ENCODE measurements at places on chromosomes 3 and 15. TPM values are rescaled to one million over a fixed set of nuclear protein-coding genes. Genes with fewer than 3 reads are reported as not detected.

Gene RTP4
- 0.21 TPM for polyA plus RNA-seq

- DNase-seq, result peak; percentile 57
Measured at GRCh38 chr3:196968233-196969133, at the start of gene PIGZ. TSS of gene PIGZ (minus strand) at chr3:196968833. CDS start at chr3:196952031, 16,802 bp downstream.

GRCh38 chr3:125214738-125215137 lies 2.2 kb upstream of the SLC12A8 start:
- no peak for DNase-seq

Gene FAM107A
- polyA plus RNA-seq, result 1.2 TPM

GRCh38 chr3:58897646-58898045 lies 152.2 kb downstream of the CFAP20DC start:
- DNase-seq, result peak; percentile 87

- peak; percentile 15 for DNase-seq
Measured at GRCh38 chr3:149095487-149095886, 9.2 kb upstream of the HLTF start.

DNA sequence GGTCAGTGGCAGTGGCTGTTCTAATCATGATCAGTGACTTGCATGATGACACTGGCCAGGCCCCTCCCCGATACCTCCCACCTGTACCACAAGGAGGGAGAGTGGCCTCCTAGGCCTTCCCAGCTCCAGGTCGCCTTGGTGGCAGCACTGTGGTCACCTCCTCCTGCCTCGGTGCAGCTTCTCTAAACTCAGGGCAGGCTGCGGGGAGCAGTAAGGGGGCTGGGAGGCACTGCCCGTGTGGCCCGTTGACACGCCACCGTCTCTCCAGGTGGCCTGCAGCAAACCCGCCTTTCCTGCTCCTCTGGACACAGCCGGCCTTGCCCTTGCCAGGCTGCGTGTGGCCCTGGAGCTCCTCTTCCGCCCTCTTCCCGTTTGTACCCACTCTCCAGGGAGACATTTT lies 184.1 kb downstream of the XXYLT1 start:
- DNase-seq, result no peak

- no peak for DNase-seq
Measured at GRCh38 chr15:73732930-73733329, 20.2 kb downstream of the INSYN1 start.

- no peak for DNase-seq
Measured at GRCh38 chr3:45773714-45774449, 22.5 kb downstream of the SLC6A20 start.

Gene FAM240A
- polyA plus RNA-seq, result 0.21 TPM

Gene CSPG5
- 2.3 TPM for polyA plus RNA-seq

- DNase-seq, result no peak
Measured at GRCh38 chr3:143532091-143532490, 316.2 kb downstream of the SLC9A9 start.

DNA sequence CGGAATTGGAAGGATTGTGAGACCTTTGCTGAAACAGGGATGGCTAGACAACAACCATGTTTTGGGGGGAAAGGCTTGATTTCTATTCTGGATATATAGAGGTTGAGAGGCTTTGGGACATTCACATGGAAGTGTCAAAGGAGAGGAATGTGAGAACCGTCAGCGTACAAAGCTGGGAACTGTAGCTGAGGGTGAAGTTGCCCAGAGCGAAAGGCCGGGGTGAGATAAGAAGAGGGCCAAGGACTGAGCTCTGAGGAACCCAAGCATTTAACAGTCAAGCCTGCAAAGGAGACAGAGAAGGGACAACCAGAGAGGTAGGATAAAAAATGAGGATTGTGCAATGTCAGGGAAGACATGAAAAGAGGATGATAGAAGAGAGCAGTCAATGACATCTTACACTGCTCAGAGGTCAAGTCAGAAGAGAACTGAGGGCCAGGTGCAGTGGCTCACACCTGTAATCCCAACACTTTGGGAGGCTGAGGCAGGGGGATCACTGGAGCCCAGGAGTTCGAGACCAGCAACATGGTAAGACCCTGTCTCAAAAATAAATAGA lies 41.5 kb upstream of the RAF1 start:
- DNase-seq, result no peak

GRCh38 chr3:107574650-107575049 lies 51.9 kb downstream of the BBX start:
- DNase-seq, result peak; percentile 48

DNA sequence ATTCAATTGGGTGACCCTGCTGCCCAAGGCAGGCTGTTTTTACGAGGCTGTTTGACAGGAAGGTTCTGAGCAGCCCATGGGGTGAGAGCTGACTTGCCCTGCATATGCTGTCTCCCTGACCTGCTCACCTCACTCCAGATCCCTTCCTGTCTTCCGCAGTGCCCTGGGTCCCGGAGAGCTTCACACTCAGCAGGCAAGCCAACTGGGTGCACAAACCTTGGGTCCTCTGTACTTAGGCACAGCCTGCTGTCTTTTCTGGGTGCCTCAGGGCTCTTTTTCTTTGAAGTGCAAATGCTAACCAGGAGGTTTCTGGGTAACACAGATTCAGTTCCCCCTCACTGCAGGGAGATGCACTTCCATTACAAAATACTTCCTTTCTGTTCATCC lies 32.8 kb downstream of the ZXDC start:
- no peak for DNase-seq

DNA sequence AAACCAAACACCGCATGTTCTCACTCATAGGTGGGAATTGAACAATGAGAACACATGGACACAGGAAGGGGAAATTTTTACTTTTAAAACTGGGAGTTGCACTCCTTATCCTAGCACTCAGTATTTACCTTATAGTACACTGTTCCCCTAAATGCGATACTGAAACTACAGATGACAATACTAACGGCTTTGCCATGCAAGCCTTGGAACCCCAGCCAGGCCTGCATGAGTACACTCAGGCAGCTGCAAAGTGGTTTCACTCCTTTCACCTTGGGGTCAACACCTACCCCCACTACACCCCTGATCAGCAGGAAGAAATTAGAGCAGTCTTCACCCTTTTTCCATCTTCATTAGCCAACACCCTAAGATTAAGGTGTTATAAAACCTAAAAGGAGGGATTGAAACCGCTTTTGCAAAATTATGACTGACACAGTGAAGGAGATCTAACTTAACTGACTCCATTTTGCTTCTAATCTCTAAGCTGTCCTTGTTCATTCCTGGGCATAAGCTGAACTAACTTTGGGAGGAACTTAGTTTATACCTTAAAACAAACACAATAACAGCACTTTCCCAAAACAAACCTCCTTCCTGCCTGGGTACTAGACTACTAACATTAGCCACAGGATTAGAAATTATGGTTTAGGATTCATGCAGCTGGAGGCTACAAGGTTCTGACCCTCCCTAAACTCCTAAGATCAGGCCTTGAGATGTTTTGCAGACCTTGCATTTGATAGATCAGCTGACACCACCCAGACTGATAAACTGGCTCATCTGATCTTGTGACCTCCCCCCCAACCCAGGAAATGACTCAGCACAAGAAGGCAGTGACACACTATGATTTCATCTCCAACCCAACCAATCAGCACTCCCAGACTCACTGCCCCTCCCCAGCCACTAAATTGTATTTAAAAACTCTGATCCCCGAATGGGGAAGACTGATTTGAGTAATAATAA lies 452.1 kb upstream of the PPP2R3A start:
- DNase-seq, result no peak

DNA sequence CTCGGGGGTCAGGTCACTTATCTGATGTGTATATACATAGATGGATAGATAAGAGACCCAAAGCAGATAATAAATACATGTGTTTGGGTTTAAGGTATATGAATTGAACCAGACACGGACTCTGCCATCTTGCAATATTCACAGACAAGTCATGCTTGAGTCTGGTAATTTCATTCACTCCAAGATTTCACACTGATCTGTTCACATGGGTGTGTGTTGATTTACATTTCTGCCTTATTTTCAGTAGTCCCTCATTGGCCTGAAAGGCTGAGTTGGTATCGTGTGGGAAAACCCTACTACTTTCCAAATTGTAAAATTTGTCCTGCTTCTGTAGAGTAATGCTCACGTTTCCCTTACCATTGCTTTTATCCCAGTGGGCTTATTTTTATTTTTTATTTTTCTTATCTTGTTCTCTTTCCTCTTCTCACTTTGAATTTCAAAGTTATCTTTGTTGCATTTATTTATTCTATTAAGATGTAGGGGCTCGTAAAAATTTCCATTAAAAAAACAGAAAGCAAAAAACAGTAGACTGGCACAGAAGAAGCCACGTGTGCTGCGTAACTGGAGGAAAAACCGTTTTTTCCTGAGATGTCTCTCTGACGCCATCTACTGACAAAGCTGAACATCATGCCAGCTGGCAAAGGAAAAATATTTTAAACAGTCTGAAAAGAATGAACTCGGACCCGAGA lies 10.8 kb upstream of the MFSD1 start:
- DNase-seq, result peak; percentile 92

Gene CPLX3
- not detected for polyA plus RNA-seq

Gene TADA3
- polyA plus RNA-seq, result 64.2 TPM

Gene TMEM212
- polyA plus RNA-seq, result 0.20 TPM

- no peak for DNase-seq
Measured at GRCh38 chr3:171001957-171002694, 24.4 kb downstream of the SLC2A2 start.

Gene CYP8B1
- 0.14 TPM for polyA plus RNA-seq

Gene FGF12
- 4.3 TPM for polyA plus RNA-seq

- no peak for DNase-seq
Measured at GRCh38 chr15:99777144-99777543, 43.9 kb upstream of the LYSMD4 start.

DNA sequence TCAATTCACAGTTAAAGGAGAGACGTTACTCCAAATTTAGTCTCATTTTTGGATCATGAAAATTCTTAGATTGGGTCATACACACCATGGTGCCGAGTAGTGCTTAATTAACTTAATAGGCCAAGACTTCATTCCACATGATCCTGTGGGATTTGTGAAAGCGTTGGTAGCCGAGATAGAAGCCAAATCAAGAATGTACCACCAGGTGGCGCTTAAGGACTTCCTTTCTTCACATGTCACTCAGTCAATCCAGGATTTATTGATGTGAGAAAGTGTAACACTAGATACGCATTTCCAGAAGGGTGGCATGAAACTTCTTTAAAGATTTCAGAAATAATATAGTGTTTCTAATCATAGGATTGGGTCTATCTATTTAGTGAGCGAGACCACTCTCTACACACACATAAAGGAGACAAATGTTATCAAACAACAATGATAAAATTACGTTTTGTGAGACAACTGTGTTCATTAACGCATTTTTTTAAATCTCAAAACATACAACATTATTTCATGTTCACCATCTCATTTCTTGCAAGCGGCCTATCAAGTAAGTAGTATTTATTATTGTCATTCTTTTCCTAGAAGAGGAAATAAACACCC lies 436.1 kb downstream of the CHL1 start:
- peak; percentile 59 for DNase-seq

Gene MYO1E
- 33.9 TPM for polyA plus RNA-seq

Gene FHIT
- polyA plus RNA-seq, result 6.4 TPM

- no peak for DNase-seq
Measured at GRCh38 chr3:48957006-48957705, 32.9 kb upstream of the P4HTM start.

Gene HIGD2B
- not detected for polyA plus RNA-seq

DNA sequence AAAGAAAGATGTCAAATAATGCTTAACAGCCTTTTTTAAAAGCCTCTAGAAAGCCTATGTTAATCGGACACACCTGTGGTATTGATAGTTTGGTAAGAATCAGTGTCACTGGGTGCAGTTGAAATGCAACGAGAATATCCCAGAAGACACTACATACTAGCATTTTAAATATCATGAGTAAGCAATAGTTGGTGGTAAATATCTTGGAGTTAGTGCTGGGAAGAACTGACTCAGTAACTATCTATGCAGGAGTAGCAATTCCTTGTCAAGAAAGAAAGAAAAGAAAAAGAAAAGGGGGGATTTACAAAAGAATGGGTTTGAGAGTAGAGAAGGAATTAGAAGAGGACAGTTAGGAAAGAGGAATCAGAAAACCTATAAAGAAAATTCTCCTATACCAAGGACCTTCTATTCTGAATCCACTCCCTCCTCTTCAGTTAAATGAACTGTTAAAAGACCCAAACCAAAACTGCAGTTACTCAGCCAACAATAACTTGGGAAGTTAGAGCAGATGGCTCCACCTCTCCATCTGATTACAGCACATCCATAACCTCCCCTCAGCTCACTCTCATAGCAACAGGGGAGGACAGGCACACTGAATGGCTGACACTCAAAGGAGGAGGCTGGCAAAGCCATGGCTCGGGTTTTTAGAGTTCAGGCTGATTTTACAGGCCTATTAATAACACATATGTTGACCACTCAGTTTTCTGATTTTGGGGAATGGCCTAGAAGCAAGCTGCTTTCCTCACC lies 207.6 kb upstream of the MDFIC2 start:
- DNase-seq, result peak; percentile 54

Gene C2CD4A
- polyA plus RNA-seq, result 0.12 TPM

- DNase-seq, result no peak
Measured at GRCh38 chr3:127851899-127852298, 29.6 kb upstream of the MGLL start.

DNA sequence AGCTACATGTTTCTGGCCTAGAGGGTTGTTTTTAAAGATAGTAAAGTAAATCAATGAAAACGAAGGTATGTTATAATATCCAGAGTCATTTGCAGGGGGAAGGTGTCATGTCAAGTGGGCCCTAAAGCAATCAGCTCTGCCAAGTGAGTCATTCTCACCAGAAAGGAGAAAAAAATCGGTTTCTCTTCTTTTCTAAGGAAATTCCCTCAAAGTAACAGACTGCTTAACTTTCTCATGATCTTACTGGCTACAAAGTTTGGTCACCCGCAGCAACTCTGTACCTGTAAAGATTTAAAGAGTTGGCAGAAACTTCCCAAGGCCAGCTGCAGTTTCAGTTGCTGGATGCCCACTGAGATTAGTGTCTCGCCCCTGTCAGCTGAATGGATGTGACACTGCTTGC lies 5.5 kb upstream of the FSIP1 start:
- no peak for DNase-seq

Gene CADPS
- polyA plus RNA-seq, result 4.4 TPM

GRCh38 chr3:128557531-128558280 lies 64.7 kb upstream of the GATA2 start:
- no peak for DNase-seq

- peak; percentile 93 for DNase-seq
Measured at GRCh38 chr15:90402223-90402622, 14.2 kb downstream of the IQGAP1 start.

- peak; percentile 83 for DNase-seq
Measured at GRCh38 chr3:48548729-48549705, 7.6 kb downstream of the PFKFB4 start.
